WTC11 (cell line): ENCODE measurements at places on chromosomes 11 and 22.

DNA sequence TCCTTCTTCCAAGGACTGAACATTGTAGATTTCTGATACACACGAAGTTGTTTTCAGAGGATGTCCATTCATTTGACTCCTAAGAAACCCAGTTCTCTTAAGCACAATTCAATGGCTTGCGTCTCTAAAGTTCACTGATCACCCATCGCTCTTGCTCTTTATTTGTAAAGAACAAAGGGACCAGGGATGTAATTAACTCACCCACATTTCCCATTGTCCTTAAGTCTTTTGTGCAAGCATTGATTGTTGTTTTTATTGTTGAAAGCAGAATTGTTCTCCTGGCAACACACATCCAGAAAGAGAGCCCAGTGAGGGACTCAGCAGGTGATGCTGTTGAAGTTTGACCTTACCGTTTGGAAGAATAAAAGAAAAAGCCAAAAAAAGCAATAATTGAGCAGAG lies 59.2 kb downstream of the SPON1 start:
- DNase-seq, result no peak

GRCh38 chr22:41768430-41768829 lies 32.0 kb upstream of the CCDC134 start:
- DNase-seq, result no peak

- no peak for DNase-seq
Measured at GRCh38 chr11:31972623-31973022, 118.3 kb upstream of the RCN1 start.

DNA sequence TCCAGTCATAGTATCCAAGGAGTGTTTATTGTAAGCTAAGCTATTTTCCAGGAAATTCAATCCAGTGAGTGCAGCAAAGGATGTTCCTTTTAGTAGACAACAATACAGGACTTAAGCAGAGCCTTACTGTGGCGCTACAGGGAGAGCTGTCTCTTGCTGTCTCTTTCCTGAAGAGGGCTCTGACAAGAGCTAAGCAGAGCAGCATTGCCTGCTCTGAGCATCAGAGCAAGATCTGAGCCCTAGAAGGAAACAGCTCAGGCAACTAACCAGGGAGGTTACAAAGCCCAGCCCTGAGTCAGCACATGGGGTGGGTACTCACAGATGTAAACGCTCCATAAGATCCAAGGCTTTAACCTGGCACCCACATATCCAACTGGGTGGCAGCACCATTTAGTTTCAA lies 8.0 kb downstream of the LAYN start:
- DNase-seq, result no peak

DNA sequence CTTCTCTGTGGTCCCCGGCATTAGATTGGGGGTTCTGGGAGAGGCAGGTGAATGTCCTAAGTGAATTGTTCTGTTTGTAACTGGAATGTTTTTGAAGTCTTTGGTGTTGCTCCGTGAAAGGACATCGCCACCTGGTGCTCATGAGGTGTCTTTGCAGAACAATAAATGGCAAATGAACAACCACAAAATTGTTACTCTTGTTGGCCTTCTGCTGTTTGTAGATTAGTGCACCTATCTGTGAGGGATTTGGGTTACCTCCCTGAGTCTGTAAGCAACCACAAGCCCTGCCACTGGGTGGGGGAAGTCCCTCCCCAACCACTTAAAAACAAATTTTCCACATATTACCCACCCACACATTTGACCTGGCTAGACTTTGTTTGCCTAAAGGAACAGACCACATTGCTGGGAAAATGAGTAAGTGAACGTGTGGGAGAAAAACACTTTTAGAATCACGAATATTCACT lies 4.7 kb downstream of the MPEG1 start:
- DNase-seq, result peak; percentile 15

- DNase-seq, result no peak
Measured at GRCh38 chr22:28819253-28820096, 19.1 kb upstream of the XBP1 start.

GRCh38 chr11:87259736-87260135 lies 222.0 kb downstream of the TMEM135 start:
- no peak for DNase-seq

- peak; percentile 65 for DNase-seq
Measured at GRCh38 chr22:31122532-31123291, at the start of gene INPP5J. TSS of gene INPP5J (plus strand) at chr22:31122966. CDS start at chr22:31123015, 49 bp downstream.

DNA sequence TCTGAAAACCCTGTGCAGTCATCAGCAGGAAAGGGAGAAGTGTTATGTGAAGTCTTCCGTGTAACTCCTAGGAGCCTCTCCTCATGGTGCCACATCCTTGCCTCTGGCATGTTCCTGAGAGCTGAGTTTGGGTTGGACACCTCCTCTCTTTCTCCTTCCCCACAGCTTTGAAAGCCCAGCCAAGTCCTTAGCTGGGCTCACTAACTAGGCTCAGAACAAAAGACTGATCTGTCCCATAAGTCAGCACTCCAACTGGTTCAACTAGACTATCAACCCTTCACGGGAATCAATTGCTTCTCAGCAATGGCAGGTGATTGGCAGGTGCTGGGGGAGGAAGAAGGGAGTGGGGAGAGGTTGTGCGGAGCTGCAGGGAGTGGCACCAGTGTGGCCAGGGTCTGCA lies 509.9 kb upstream of the B3GAT1 start:
- DNase-seq, result no peak

DNA sequence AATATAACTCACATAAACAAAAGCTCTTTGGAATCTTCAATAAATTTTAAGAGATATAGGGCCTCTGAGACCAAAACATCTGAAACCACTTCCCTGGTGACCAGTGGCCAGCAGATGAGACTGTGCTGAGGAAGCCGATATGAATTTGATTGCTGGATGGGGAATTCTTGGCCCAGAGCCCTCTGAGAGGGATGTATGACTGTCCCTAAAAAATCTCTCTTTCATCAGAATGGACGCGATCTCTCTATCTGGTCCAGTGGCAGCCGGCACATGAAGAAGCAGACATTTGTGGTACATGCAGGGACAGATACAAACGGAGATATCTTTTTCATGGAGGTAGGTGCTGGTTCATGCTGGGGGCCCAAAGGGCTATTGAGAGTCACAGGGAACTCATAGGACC lies 37.5 kb downstream of the MYBPC3 start:
- no peak for DNase-seq

- no peak for DNase-seq
Measured at GRCh38 chr22:39382410-39382809, 17.2 kb upstream of the TAB1 start.
